Activated CD4-positive, alpha-beta T cell treated with anti-CD3 and anti-CD28 coated beads, Interleukin-2, amount 50 U/mL, for 24 hours (primary cell): ENCODE measurements at places on chromosomes 7 and 10.
A peak's percentile ranks its signal among the peaks of the same experiment; 100 is the strongest.

GRCh38 chr10:110897184-110897583 is 21.8 kb downstream of the BBIP1 start:
- no peak for DNase-seq

DNA sequence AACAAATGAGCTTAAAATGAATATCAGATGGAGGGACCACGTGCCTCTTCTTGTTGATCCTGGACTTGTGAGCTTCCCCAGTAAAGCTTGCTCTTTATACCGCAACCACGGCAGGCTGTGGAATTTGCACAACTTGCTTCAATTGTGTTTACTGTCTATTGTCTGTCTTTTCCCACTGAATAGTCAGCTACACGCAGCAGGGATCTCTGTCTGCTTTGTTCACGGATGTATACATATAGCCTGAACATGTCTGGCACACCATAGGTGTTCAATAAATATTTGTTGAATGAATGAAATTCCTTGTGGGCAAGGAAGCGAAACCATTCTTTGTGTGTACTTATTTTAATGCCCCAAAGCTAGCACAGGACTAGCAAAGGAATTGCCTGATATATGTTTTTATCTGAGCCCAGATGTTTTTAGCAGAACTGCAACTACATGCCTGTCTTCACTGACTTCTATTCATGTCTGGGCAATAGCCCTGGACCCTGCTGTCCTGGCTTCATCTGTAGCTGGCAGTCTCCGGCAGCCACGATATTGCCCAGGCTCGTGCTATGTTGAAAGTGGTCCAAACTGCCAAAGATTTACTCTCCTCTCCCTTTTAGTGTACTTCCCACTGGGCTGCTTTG is 29.9 kb upstream of the IFRD1 start:
- no peak for DNase-seq

DNA sequence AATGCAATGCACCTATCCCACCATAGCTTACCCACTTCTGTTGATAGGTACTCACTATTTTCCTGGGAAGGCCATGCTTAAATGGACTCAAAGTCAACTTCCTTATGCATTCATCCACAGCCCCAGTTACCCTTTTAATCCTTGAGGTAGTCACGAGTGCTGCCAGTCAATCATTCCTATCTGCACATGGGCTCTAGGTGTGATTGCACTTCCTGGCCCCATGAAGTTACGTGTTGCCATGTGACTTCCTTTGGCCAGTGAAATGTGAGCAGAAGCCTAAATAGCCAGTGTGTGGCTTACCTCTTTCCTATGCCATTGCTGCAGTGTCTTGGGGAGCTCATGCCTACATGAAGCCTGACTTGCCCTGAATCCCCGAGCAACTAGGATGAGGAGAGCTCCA is 23.5 kb upstream of the EIF5AL1 start:
- no peak for DNase-seq

GRCh38 chr7:74579800-74580685 is 77.5 kb upstream of the GTF2I start:
- DNase-seq = no peak

GRCh38 chr10:28704464-28705161 is 27.3 kb downstream of the BAMBI start:
- no peak for DNase-seq

GRCh38 chr10:112287844-112288243 is 4.6 kb downstream of the TECTB start:
- DNase-seq = no peak

DNA sequence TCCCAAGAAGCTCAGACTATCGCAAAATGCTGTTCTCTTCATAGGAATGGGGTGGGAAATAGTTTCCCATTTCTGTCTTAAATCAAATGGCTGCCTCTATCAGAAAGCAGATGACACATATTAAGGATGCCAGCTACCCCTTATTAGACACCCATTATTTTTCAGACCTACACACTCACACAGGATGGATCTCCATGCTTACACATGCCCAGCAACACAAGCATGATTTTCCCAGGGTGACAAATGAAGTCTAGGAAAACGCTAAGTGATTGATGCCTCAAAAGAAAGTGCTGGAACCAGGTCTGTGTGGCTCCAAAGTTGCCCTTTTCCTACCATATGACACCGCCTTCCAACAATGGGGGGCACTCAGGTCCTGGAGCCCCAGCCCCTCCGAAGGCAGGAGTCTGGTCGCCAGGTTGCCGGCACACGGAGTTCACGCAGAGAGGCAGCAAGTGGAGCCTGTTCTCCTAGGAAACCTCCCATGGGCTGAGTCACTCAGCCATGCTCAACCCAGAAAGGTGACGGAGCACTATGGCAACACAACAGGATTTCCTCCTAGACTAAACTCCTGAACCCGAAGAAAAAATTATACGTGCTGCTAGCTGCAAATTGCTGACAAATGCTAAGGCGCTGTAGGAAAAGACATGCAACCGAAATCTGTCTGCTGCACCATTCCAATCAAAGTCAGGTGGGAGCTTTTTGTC is 19.8 kb downstream of the VOPP1 start:
- DNase-seq = no peak

DNA sequence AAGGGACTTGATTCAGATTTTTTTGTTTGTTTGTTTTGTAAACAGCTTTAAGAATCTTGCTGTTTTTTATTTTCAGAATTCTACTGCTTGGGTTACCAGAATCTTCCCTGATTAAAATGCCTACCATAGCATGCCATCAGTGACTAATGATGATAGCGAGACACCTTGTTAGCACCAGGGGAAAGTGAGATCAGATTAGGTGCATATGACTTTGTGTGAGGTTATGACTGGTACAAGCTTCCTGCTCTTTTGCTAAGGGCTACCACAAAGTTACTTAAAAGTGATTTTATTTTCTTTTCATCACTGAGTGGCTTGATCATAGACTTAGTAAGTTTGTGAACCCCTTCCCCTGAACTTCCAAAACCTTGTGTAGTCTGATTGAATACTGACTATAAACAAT is 93.5 kb downstream of the SND1 start:
- DNase-seq = no peak

GRCh38 chr7:12889391-12889790 is 202.0 kb downstream of the ARL4A start:
- no peak for DNase-seq

GRCh38 chr10:51952056-51952455 is 252.7 kb upstream of the CSTF2T start:
- no peak for DNase-seq

GRCh38 chr10:30505543-30506298 is 71.7 kb downstream of the MAP3K8 start:
- DNase-seq = no peak

DNA sequence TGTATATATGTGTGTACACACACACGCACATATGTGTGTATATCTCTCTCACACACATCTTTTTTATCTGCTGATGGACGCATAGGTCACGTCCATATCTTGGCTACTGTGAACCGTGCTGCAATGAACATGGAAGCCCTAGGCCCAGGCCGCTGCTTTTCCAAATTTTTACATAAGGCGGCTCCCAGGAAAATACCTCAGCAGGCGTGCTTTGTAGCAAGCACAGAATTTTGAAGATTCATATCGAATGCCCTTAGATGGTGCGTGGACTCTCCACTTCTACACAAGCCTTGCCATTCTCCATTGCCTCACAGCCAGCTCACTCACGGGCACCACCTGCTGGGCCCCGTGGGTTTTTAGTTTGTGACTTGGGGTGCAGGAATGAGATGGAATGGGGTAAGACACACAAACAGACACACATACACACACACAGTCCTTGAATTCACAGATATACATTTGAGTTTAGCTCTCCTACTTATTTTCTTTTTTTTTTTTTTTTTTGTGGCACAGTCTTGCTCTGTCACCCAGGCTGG is 57.9 kb upstream of the RNF32 start:
- no peak for DNase-seq

DNA sequence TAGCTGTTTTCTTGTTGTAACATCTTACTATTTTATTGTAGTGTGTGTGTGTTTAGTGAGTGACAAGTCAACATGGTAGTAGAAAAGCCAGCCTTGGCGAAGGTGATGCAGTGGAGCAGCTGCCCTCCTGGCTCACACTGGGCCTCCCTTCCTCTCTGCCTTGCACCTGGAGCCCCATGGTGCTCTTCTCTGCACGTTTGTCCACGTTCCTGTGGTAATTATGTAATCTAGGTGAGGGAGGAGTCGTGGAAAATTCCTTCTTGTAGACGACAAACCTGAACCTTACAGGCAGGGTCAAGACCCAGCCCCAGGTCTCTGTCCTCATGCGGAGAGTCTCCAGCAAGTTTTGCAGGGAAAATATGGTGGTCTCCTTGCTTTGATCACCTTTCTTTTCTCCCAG is 348.3 kb upstream of the MKI67 start:
- DNase-seq = no peak

- no peak for DNase-seq
These were observed 52.6 kb downstream of the HTR7 start for GRCh38 chr10:90805206-90805605.

- DNase-seq = peak; percentile 74
These were observed 65.6 kb upstream of the PDGFA start for GRCh38 chr7:585229-585711.

GRCh38 chr10:103766751-103767505 is 88.4 kb downstream of the SH3PXD2A start:
- DNase-seq = no peak

GRCh38 chr7:2048531-2048930 is 184.2 kb downstream of the MAD1L1 start:
- no peak for DNase-seq

DNA sequence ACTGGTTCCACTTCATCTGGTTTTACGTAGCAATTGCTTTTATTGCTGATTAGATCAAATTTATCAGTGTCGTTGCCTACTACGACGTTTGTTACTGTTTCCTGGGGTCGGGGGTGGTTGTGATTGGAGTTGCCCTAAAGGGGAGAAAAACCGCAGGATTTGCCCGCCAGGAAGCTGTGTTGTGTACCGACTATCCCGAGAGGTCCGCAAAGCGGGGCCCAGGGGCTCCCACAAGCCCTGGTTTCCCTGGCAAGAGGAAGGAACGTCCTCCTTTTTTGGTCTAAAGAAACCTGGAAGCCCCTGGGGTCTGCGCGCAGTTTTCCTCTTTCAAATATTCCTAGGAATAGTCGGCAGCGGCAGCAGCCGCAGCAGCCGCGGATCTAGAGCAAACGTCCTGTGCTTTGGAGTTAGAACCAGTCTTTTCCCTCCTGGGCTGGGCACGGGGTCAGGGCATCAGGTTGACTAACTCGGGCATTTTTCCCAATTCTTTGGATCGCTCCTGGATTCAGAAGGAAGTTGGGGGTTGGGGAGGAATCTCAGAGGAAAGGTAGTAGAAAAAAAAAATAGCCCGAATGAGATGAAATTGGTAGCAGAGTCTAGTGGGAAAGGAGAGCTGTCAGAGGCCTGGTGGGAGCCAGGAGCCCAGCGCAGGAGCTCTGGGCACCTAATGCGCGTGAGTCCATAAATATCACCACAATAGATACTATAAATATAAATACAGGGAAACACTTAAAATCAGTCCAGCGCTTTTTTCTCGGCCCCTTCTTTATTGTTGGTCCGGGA is 4.6 kb downstream of the VAX1 start:
- DNase-seq = no peak

- no peak for DNase-seq
These were observed 56.6 kb downstream of the CHRM2 start for GRCh38 chr7:136925044-136925443.

GRCh38 chr7:35617041-35617440 is 77.9 kb downstream of the HERPUD2 start:
- no peak for DNase-seq

DNA sequence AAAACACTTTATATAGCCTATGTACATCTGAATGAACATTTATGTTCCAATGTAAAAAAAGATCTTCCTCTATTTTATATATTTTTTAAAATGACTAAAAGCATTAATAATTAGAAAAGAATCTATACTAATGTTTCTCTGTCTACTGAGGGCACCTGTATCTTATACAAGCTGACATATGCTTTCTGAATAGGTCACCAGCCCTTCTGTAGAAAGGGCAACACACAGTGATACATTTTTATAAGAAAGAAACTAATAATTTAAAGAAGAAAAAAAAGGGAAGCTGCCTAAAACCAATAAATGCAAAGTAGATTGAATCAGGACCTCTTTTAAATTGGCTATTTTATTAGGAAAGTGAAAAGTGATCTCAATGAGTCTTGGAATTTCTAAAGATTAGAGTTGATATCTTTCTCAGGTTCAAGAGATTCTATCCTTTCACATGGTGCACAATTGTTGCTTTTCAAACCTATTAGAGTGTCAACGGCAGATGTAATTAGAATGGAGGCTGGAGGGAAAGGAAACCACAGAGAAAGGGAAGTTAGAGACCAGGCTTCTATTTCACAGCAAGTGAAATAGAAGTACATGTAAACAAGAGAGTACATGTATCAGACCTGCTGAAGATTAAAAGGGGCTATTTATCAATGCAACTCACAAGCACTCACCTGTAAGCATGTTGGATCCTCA is 6.3 kb downstream of the MTPN start:
- DNase-seq = no peak

DNA sequence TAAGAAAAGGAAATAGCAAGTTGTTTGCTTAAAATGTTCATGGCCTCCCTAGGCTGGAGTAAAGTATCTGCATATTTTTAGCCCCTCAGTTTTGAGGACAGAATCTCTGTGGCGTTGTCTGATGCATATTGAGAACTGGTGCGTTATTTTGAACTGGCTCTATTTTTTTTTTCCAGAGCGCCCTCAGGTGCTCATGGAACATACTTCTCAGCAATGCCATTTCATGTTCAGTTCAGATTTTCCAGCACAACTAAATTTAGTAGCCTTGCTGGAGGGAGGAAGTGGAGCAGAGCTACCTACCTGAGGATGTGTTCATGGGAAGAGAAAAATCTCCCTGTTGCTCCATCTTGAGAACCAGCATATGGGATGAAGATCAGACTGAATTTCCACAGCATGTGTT is 870.5 kb downstream of the LRMDA start:
- DNase-seq = no peak

- peak; percentile 36 for DNase-seq
These were observed 7.0 kb upstream of the PDCD4 start for GRCh38 chr10:110864662-110865140.

- no peak for DNase-seq
These were observed 1190.4 kb downstream of the GATA3 start for GRCh38 chr10:9244864-9245263.

- DNase-seq = no peak
These were observed 9.3 kb downstream of the OLAH start for GRCh38 chr10:15053061-15053460.

GRCh38 chr10:101693651-101693977 is 1.4 kb downstream of the FBXW4 start:
- DNase-seq = no peak

DNA sequence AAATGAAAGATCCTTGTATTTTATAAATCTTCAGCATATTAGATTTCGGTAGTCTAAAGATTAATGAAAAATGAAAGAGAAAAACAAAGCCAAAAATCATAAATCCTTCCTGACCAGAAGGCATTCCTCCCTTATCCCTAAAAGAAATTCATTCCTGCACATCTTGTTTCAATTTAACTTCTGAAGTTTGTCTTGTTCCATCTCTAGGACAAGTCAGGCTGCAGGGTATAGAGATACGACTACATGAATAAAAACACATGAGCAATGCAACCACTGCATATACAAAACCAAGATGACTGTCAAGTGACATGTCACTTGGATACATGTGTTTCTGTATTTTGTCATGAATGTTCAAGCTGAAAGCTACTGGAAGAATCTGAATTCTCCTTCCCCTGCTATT is 214.9 kb downstream of the JAZF1 start:
- no peak for DNase-seq
